ENCODE measurements at places on chromosomes 16 and 17.

- no peak for DNase-seq
These were observed 311.5 kb upstream of the KCNJ16 start for GRCh38 chr17:69763503-69763902.

DNA sequence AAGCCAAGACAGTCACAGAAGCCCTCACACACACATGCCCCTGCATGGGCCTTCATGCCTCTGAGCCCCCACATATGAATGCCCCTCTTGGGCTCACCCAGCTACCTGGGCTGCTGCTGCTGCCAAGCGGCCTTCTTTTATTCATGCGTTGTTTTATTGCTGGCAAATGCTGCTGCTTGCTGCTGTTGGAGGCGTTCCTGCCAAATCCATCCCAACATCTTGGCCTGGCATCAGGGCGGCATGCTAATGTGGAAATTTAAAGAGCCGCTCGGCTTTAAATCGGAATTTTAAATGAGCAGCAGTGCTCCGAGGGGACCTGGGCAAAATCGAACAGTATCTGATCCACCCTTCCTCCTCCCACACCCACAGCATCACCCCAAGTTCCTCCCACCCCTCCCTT, 39.0 kb downstream of the NEUROD2 start:
- DNase-seq: no peak

DNA sequence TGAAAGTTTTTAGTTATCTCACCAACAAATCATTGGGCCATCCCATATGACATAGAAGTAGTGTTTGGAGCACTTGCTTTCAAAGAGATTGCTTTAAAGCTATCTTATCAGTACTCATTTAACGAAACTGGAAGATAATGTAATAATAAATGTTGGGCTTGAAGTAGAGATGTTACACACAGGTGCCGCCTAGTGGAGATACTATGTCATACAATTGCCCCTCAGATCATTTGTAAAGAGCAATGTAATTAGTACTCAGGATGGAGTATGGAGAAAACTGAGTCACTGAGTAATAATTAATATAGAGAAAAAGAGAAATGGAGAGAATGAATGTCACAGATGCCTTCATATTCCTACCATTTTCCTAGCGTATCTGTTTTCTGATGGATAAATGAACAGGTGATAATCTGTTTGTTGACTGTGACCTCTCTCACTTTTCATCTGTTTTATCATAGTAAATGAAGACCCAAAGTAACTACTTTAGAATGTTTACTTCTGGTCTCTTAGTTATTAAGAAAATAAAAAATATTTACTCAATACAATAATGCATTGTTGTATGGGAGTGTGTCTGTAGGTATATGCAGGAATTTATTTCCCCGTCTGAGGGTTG, 80.4 kb downstream of the EFCAB5 start:
- no peak for DNase-seq

DNA sequence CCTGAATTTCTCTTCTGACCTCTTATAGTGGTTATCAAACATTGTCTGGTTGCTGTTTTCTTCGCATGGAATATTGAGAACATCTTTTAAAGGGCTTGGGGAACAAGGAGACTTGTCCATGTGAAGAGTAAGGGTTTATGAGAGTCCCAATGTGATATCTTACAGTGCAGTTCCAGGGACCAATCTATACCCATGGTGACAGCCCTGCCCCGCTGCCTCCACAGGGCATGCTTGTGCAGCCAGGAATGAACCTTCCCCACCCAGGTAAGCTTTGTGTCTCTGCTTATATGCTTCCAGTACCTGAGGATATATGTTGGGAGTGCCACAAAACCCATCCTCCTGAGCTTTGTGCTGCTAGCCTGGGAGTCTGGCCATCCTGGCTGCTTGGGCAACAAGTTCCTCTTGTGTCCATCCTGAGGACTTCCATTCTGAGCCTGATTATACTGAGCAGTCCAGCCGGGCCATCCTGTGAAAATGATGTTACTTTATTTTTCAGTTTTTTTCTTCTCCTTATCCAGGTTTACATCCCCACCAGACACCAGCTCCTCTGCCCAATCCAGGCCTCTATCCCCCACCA, 9.5 kb upstream of the RAPGEFL1 start:
- DNase-seq: no peak

GRCh38 chr16:68013440-68013839, 2.3 kb downstream of the DPEP2NB start:
- no peak for DNase-seq

GRCh38 chr16:4227040-4227332, 14.9 kb downstream of the SRL start:
- DNase-seq: no peak

DNA sequence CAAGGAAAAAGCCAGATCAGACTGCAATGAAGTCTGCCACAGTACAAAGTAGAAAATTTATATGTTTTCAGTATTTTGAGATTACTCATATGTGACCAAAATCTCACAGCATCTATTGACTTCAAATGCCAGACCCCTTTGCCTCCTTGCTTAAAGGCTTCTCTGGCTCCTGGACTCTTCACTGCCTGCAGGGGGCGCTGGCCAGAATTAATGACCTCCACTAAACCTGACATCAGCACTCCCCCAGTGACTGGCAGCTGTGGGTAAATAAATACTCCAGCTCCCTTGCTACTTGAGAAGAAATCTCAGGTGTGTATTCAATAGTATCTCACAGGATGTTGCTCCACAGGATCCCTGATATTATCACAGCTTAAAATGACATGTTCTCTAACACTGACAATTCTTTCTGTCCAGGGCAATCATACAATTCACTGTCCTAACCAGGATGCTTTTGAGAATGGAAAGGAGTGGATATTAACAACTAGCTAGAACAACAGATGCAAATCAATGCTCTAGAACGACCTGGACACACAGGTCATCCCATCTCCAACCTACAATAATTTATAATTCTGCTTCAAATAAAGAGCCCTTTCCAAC, 4.0 kb downstream of the BECN1 start:
- DNase-seq: peak; percentile 76

GRCh38 chr17:80614332-80615047, 69.9 kb downstream of the RPTOR start:
- DNase-seq: no peak

Measured in stimulated activated CD4-positive, alpha-beta T cell treated with anti-CD3 and anti-CD28 coated beads, Interleukin-1b, Interleukin-23, amount 100 ng/mL, for 48 hours (primary cell).